H54 (cell line): ENCODE measurements at places on chromosomes 7 and 10.

GRCh38 chr10:78307576-78307975, 273.9 kb downstream of the RPS24 start:
- DNase-seq: no peak

DNA sequence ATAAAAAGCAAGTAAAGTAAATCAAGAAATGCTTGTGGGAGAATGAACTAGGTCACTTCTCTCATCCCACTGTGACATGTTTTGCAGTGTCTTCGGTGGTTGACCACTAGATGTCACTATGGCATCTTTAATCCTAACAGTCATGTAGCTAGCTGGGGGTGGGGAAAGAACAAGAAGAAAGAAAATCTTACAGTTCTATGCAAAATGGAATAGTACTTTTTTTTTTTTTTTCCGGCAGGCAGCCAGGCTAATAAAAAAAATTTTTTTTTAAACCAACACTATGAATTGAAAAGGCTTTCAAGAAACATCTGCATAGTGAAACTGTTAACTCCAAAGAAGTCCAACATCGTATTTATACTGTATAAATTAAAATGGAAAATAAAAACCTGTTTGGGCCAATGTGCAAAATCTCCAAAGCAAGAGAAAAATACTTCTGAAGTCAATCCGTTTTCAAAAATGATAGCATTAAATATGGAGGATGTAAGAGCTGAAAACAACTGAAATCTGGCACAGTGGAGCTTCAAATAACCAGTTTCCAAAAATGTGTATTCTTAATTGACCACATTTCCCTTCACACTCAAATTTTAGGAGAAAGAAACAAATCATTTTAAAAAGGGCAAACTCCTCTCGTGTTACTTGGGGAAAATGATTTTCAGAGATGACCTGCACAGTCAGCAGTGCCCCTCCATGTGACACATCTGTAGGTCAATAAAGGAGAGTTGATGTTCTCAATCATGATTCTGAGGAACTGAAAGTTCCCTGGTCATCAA, 38.5 kb downstream of the CDK1 start:
- DNase-seq: peak; percentile 35

DNA sequence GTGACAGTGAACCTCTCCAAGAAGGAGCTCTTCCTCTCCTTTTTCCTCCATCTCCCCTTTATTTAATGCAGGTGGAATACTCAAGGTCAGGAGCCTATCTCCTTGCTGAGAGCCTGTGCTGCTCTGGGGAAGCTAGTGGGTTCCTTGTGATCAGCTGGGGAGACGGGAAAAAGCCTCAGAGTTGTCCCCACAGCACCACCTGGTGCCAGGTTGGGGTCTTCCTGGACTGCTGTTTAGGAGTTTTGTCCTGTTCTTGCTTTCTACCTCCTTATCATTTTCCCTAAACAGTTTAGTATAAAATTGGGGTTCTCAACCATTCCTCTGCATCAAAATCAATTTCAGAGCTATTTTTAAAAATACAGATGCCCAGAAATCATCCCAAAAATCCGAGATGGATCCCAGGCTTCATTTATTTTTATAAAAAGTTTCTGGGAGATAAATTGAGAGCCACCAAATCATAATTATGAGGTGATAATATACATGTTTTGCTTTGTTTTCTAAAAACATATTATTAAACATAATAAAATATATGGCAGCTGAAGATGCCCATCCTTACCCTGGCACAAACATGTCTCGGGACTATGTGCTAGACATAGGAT, 44.3 kb downstream of the MACC1 start:
- peak; percentile 54 for DNase-seq

DNA sequence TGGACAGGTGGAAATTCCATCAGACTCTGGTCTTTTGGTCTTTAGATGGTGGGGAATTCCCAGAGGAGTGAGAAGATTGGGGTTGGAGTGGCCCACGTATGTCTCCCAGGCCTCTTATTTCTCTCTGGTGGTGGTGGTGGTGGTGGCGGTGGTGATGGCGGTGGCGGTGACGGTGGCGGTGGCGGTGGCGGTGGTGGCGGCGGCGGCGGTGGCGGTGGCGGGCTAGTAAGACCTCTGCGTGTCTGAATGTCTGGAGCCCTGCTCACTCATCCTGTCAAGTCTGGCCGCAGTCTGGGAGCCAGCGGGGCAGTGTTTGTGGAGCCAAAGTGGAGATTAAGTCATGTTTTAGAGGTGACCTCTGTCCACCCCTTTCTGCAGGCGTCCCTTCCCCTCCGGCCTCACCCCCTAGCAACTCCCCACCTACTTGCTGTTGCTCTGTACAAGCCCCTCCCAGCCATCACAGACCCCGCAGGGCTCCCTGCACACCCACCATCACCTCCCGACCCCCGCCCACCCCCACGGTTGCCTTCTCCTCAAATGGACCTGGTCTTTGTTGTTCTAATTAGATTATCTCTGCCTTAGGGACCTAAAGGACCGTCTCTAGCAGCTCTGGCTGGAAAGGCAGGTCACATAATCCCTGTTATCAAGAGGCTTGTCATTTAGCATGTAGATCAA, 165.0 kb upstream of the TBX20 start:
- no peak for DNase-seq

DNA sequence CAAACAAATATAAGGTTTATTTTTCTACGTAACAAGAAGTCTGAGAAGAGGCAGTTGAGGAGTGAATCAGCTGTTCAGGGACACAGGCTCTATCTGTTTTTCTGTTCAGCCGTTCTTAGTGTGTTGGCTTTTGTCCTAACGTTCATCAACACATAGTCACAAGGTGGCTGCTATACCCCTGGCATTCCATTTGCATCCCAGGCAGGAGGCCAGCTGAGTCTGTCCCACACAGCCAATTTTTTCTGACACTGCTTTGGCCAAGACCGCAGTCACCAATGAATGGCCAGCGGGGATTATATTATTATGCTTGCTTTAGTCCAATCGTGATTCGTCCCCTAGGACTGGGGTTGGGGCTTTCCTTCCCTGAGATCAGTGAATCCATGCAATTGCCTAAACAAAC, 143.4 kb upstream of the CHST15 start:
- no peak for DNase-seq

- no peak for DNase-seq
Observed at GRCh38 chr10:115980470-115980869, 292.5 kb downstream of the GFRA1 start.

DNA sequence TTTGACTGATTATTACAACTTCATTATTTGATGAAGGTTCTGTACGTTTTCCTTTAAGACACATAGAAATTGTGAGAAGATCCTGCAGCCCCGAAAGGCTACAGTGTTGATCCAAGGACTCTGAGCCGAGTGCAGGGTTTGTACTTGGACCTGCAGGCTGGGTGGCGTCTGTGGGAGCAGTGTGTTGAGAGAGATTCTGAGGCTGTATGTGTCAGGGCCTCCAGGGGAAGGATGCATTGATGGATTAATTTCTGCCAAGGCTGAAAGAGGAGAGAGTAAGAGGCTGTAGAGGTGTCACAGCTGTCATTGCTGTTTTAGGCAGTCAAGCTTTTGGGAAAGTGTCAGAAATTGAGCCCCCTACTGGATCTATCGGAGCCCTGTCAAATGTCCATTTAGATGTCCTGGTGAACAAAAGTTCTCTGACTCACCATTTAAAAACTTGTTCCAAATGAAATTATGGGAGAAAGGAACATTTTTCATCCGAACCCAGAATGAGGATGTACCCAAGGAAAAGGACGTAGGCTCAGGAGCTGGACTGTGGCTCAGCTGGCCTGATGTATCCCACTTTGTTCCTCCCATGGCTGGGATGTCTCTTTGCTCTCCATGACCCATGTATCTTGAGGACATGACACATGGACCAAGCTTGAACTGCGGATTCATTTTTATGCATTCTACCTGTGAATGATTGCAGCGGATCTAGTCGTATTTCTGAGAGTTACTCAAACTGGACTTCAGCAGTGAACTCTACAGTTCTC, 102.2 kb downstream of the TCF7L2 start:
- DNase-seq: no peak

GRCh38 chr10:69730251-69731156, 71.2 kb upstream of the COL13A1 start:
- DNase-seq: no peak

GRCh38 chr7:87146740-87147386, 5.4 kb upstream of the DMTF1 start:
- no peak for DNase-seq

GRCh38 chr10:129029851-129030602, 437.0 kb upstream of the MGMT start:
- DNase-seq: no peak

- no peak for DNase-seq
Observed at GRCh38 chr10:6781133-6781770, 201.2 kb upstream of the PRKCQ start.

GRCh38 chr10:14839305-14839695, 1.2 kb downstream of the HSPA14 start:
- no peak for DNase-seq

- no peak for DNase-seq
Observed at GRCh38 chr10:44780426-44780825, 130.7 kb upstream of the TMEM72 start.

GRCh38 chr10:59177031-59177797, 771 bp downstream of the PHYHIPL start:
- DNase-seq: peak; percentile 72

- DNase-seq: no peak
Observed at GRCh38 chr7:44187636-44188416, 1.4 kb downstream of the GCK start.

DNA sequence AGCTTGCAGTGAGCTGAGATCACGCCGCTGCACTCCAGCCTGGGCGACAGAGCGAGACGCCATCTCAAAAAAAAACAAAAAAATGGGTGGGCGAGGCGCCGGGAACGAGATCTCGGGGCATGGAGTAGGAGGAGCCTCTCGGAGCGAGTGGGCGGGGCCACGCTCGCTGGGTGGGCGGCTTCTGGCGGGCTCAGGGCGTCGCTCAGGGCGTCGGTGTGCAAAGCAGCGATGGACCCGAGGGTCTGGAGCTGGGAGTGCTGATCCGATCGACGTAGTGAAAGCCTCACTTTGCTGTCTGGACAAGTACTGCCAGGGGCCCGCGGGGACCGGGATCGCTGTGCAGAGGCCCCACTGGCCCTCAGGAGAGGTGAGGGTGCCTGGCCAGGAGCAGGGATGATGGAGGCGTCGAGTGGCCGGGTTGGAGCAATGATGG, 22.6 kb upstream of the AMZ1 start:
- no peak for DNase-seq

- DNase-seq: no peak
Observed at GRCh38 chr7:36486336-36486735, 96.7 kb downstream of the ANLN start.

DNA sequence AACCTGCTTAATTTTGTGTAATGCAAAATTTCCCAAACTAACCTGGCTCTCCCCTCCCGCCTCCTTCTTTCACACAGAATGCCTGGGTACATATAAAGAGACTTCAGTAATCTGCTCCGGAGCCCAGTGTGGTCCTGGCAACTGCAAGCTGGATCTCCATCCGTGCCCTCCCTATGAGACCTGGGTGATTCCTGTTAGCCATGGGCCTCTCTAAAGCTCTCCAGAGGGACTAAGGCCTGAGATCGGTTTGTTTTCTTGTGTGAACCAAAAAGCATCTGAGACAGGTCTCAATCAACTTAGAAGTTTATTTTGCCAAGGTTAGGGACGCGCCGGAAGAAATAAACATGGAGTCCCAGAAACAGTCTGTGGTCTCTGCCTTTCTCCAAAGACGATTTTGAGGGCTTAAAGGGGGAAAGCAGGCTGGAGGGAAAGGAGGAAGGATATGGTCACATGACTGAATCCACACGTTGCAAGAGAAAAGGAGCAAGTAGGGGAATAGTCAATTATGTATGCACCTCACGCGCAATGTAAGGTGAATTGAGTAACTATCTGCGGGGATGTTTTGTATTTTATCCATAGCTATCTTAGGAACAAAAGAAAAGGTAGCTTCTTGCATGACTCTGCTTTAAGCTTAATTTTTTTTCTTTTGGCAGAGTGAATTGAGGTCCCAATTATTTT, 46.2 kb upstream of the CCDC3 start:
- DNase-seq: no peak

- no peak for DNase-seq
Observed at GRCh38 chr10:3631701-3632330, 153.2 kb downstream of the KLF6 start.

DNA sequence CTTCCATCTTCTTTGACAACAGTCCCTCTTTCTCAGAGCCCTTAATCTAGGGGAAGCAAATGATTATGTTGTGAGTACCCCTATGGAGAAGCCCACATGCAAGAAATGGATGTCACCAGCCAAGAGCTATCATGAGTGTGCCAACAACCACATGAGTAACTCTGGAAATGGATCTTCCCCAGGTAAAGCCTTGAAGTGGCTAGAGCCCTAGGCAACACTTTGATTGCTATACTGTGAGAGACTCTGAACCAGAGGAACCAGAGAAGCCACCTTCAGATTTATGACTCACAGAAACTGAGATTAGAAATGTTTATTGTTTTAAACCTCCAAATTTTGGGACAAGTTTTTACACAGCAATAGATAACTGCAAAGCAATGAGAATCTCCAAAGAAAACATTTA, 60.9 kb upstream of the COL1A2 start:
- no peak for DNase-seq

GRCh38 chr10:24951201-24952142, 934 bp downstream of the PRTFDC1 start:
- no peak for DNase-seq

DNA sequence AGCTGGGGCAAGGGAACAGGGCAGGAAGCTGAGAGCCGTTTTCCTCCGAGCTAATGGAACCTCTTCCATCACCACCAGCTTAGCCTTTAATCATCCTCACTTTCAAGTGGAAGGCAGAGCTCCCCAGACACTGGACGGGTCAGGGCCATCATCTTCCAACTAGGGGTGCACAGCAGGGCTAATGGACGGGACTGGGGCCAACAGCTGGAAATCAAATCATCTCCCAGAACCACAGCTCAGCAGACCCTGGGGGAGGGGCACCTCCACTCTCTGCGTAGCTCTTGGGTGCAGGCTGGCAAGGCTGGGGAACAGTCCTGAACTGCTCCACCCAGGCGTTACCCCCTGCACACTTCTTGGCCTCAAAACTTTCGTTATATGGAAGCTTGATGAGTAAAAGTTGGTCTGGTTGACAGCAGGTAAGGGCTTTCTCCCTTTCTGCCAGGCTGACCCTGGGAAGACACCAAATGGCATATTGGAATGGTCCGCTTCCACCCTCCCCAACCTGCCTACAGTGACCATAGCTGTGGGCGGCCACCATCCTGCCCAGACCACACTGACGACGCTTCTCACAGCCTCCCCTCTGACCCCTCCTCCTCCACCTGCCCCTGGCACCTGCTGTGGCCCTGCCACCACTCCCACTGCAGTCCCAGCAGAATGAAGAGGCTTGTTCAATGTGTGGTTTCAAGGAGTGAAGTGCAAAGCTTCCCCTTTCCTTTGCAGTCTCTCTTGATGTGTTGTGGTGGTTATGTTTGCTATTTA, 51.7 kb upstream of the RET start:
- no peak for DNase-seq

DNA sequence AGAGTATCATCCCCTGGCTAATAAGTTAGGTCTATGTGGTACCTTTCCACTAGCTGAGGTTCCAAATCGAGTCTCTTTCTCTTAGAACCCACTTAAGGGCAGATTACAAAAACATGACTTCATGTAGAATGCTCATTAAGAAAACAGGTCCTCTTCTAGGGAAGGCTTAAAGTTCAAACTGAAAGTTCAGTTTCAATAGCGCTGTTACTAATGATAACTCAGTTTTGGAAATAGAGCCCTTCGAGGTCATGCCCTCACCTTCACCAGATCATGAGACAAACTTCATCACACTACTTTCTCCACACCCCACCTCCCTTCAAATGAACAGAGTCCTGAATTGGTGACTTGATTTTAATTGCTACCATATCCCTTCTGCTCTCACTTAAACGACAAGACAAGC, 26.2 kb downstream of the HGF start:
- no peak for DNase-seq
